ENCODE measurements at places on chromosomes 12 and 14.

GRCh38 chr12:74892057-74892633 lies 317.5 kb downstream of the KCNC2 start:
- DNase-seq = no peak

GRCh38 chr12:76387614-76388013 lies 39.4 kb upstream of the BBS10 start:
- DNase-seq = no peak

- no peak for DNase-seq
Measured at GRCh38 chr14:103731916-103732867, 16.6 kb downstream of the ZFYVE21 start.

DNA sequence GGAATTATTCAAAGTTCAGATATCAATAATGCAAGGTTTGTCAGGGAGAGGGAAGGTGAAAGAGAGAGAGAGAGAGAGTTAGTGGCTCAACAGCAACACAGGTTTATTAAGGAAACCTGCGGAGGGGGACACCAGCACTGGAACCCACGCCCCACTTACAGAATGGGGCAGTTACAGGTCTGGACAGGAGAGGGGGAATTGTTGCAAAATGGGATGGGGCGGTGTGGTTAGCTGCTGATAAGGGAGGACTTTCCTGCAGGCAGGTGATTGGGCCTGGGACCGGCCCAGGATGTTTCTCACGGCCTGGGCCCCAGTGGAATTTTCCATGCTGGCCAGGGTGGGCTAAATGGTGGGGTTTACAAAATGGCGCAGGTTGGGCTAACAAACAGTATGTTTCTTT lies 278.2 kb upstream of the SLC16A7 start:
- no peak for DNase-seq

GRCh38 chr12:88546226-88546625 lies 34.0 kb downstream of the KITLG start:
- no peak for DNase-seq

DNA sequence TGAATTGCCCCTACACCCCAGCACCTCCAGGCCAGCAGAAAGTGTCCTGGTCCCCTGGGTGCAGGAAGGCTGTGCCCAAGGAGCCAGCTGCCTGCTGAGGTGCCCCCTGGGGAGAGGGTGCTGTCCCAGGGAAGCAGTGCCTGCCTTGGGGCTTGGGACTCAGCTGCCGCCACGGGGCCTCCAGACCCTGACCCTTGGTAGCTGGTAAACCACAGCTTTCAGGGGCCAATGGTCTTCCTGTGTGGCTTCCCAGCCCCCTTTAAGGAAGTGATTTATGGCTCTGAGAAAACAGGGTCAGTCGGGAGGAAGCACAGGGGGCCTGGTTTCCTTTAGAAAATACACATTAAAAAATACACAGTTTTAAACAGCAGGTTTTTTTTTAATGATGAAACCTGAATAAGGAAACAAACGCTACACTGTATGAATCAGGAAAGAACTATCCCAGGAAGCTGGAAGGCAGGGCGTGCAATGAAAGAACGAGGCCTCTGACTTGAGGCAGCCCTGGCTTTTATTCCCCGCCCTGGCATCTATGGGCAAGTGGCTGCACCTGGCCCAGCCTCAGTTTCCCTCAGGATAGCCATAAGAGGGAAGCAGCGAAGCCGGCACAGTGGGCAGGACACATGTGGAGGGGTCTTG lies 40.6 kb upstream of the EML1 start:
- DNase-seq = peak; percentile 74

DNA sequence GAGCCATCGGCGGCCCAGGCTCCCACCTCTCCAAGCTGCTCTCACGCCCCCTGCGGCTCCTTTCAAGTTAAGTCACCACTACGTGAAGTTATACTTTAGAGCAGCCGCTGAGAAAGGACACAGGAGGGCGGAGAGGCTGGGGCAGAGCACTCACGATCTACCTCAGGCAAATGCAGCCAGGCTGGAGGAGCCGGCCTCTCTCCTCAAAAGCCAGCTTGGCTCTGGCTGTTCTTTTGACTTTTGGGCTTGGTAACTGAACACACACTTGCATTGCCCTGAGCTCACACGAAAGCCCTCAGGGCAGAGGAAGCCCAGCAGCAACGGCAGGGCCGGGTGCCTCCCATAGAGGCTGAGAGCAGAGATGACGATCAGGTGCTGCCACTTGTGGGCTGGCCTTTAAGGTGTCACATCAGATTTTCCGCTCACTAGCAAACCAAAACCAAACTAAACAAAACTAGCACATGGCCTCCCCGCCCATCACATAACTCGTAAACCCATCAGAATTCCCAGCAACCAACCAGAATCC lies 75.2 kb downstream of the PITPNM2 start:
- DNase-seq = peak; percentile 54

DNA sequence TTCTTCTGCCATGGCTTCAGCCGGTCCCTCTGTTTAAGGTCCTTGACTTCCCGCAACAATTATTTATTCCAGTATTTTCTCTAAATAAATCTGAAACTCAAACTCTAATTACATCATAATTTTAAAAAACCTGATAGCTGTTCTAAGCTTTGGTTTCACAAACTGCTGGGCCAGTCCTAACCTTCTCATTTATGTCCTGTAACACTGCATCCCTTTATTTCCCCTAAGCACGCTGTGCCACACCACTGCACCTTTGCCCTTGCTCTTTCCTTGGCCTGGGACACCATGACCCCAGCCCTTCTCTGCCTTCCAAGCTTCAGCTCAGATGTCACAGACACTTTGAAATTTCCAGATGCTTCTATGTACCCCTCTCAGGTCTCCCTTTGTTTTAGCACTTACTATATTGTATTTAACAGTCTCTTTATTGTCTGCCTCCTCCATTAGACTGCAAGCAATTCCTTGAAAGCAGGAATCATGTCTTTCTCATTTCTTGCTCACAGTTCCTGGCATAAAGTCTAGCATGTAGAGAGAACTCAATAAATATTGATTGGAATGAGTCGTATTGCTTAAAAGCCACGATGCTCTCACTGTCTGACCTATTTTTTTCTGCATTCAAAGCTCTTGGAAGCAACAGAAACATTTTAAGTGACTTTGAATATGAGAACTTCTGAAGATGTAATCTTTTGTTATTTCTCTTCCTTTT lies 111.1 kb downstream of the ERGIC2 start:
- no peak for DNase-seq

DNA sequence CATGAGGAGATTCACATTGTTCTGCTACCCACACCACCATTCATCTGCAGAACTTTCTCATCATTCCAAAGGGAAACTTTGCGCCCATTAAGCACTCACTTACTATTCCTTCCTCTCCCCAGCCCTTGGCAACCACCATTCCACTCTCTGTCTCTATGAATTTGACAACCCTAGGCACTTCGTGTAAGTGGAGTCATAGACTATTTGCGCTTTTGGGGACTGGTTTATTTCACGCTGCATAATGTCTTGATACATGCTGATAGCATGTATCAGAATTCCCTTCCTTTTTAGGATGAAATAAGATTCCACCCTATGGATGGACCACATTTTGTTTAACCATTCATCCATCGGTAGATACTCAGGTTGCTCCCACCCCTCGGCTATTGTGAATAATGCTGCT lies 4.5 kb upstream of the EML1 start:
- DNase-seq = no peak

DNA sequence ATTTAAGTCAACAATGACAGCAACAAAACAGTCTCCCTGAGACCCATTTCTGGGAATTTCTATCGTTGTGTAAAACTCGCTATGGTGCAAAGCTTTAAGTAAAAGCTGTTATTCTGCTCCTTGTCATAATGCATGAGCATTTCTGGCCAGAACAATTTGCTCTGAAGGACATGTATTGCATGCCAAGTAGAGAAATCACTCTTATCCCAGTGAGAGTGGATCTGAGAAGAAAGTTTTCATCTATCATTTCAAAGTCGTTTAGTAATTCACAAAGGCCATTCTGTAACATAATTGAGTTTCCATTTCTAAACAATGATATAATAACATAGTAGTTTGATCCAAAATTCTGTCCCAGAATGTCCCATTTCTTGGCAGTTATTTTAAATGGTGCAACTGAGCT lies 86.6 kb downstream of the TBC1D30 start:
- DNase-seq = no peak

DNA sequence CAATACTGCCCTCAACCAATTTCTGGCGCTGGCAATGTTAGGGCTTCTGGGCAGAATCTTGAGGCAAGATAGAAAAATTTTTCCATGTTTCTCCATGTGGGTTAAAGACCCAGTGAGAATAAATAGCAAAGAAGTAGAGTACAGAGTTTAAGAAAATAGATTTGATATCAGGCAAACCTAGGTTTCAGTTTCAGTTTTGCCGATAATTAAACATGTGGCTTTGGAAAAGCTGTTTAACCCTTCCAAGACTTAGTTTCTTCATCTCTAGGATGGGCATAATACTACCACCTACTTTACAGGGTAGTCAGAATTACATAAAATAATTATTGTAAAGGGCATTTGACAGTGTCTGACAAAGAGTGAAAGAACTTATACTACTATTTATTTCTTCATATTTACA lies 360.4 kb downstream of the PCNX1 start:
- DNase-seq = no peak

- no peak for DNase-seq
Measured at GRCh38 chr12:3339221-3339620, 151.8 kb upstream of the PRMT8 start.

DNA sequence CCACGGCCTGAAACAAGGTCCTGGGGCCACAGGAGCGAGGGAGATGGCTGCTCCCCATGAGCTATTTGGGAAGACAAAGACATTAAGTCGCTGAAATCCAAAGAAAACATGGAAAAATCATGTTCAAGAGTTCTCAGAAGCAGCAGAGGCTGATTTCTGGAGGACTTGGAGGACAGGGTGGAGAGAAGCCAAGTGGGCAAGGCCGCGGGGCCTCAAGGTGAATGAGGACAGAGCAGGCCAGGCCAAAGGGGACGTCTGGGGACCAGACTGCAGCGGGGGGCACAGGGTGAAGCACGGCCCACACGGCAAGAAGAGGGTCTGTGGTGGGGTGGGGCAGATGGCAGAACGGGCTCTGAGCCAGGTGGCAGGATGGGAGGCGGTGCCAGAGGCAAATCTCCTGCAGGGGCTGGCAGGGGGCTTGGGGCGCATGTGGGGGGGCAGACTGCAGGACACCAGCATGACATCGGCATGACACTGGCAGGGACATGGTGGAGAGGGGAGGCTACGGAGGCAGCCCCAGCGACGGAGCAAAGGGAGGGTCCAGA lies 48.9 kb downstream of the RNF34 start:
- no peak for DNase-seq

- no peak for DNase-seq
Measured at GRCh38 chr12:110174373-110174996, 50.3 kb downstream of the IFT81 start.

DNA sequence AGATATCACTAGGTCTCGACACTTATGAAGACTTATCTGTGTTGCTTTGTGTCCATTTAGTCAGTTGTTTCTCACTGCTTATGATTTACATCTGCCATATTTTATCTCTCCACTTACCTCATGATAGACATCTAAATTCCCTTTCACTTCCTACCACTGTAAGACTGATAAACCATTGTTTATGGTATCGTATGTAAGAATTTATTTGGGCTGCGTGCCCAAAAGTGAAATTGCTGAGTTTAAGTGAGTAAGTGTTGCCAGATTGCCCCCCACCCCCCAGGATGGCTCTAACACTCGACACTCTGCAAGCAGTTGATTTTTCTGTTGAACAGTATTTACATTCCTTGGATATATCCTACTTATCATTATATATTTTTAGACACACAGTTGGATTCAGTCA lies 69.9 kb upstream of the MON2 start:
- no peak for DNase-seq

GRCh38 chr14:56159066-56159465 lies 40.9 kb downstream of the PELI2 start:
- DNase-seq = no peak

GRCh38 chr12:116420227-116420880 lies 138.8 kb upstream of the MAP1LC3B2 start:
- no peak for DNase-seq

DNA sequence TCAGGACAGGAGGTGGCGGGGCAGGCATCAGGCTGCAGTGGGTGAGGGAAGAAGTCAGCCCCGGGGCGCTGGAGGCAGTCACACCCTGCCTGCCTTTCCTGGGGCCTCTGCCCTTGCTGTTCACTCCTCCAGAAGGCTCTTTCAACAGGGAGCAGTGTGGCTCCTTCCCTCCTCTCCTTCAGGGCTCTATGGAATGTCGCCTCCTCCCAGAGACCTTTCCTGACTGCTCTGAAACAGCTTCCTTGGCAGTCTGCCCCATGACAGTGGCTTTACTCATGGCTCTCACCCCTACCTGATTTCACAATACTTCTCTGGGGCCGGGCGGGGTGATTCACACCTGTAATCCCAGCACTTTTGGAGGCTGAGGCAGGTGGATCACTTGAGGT lies 7.1 kb downstream of the RHOF start:
- peak; percentile 80 for DNase-seq

GRCh38 chr14:78092040-78092439 lies 78.1 kb upstream of the NRXN3 start:
- no peak for DNase-seq

DNA sequence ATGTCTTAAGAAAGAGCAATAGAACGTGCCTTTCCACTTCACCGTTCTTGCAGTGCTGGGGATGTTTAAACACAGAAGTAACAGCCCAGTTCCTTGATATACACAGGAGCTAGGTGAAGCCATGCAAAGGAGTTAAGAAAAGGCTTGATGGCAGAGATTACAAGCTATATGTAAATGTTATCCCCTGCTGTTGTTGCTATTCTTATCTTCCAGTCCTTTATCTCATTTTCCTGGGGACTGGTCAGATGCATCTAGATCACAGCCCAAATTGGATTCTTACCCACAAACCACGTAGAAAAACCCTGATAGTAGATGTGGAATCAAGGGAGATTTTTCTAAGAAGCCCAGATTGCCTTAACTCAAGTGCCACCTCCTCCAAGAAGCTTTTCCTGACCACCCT lies 5.5 kb downstream of the ASCL1 start:
- no peak for DNase-seq

DNA sequence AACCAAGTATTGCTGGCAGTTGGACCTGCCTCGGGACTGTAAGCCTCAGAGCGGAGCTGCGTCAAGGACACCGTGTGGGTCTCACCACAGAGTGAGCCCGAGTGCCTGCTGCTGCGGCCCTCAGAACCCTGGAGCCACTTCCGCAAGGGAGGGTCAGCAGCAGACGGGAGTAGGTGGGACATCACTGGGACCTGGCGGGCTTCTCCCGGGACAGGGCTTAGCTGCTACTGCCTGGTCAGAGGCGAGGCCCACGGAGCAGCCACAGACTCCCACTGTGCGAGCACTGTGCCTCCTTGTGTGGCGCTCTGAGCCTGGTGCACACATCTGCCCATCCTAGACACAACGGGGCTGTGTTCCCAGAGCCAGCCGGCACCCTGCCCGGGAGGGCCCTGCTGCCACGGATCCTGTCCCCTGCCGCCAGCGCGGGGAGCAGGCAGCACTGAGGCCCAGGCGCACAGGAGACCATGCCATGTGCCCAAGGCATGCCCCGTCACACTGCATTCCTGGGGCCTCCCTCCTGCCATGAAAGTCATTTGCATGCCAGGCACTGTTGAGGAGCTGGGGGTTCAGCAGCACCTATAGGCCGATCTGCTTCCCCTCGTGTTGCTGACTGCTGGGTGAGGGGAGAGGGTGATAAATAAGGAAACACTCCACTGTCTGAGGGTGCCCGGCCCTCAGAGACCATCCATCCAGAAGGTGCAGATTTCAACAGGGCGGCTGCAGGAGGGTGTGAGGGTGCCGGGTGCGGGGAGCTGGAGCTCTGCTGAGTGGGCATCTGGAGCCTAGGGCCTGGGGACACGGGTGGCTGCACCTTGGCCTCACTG lies 10.0 kb downstream of the HIP1R start:
- no peak for DNase-seq
